ENCODE measurements at places on chromosomes 2 and 18. TPM values are rescaled to one million over a fixed set of nuclear protein-coding genes. Genes with fewer than 3 reads are reported as not detected.

The EVX2 gene
- polyA plus RNA-seq, result not detected

The GPR17 gene
- polyA plus RNA-seq, result not detected

The AQP4 gene
- not detected for polyA plus RNA-seq

The SOWAHC gene
- polyA plus RNA-seq, result 2.6 TPM

The PARD3B gene
- not detected for polyA plus RNA-seq

The RAMP1 gene
- polyA plus RNA-seq, result not detected

The SIGLEC15 gene
- 6.5 TPM for polyA plus RNA-seq

The PLEKHH2 gene
- not detected for polyA plus RNA-seq

The CKAP2L gene
- 0.24 TPM for polyA plus RNA-seq

The ANKRD39 gene
- 9.0 TPM for polyA plus RNA-seq

The ZC3H8 gene
- 6.9 TPM for polyA plus RNA-seq

The GCC2 gene
- 13.7 TPM for polyA plus RNA-seq

The AMER3 gene
- not detected for polyA plus RNA-seq

The SLC9A4 gene
- polyA plus RNA-seq, result not detected

The NDC80 gene
- polyA plus RNA-seq, result not detected

The FAP gene
- not detected for polyA plus RNA-seq

The STK36 gene
- 3.3 TPM for polyA plus RNA-seq

The MAB21L4 gene
- not detected for polyA plus RNA-seq

The SLC14A1 gene
- not detected for polyA plus RNA-seq

The GRHL1 gene
- polyA plus RNA-seq, result 0.08 TPM

The GBX2 gene
- polyA plus RNA-seq, result not detected

The DAW1 gene
- not detected for polyA plus RNA-seq

The PRR30 gene
- not detected for polyA plus RNA-seq

The STAM2 gene
- polyA plus RNA-seq, result 6.9 TPM

The PROM2 gene
- 0.34 TPM for polyA plus RNA-seq

The INHBB gene
- 0.08 TPM for polyA plus RNA-seq

The ZNF892 gene
- polyA plus RNA-seq, result 0.23 TPM

The PTPRM gene
- polyA plus RNA-seq, result 2.8 TPM

The LONRF2 gene
- not detected for polyA plus RNA-seq

The SOX11 gene
- polyA plus RNA-seq, result not detected

The ESPNL gene
- not detected for polyA plus RNA-seq

The NEMP2 gene
- 1.5 TPM for polyA plus RNA-seq

The HOXD13 gene
- not detected for polyA plus RNA-seq

The LOXHD1 gene
- 10.9 TPM for polyA plus RNA-seq

The ZNF396 gene
- polyA plus RNA-seq, result 0.36 TPM

The PRSS56 gene
- not detected for polyA plus RNA-seq

The PSD4 gene
- 18.2 TPM for polyA plus RNA-seq

The STAT4 gene
- 0.52 TPM for polyA plus RNA-seq

The DTNA gene
- 0.53 TPM for polyA plus RNA-seq

The POTEI gene
- not detected for polyA plus RNA-seq

The APCDD1 gene
- polyA plus RNA-seq, result 1.6 TPM

The OST4 gene
- 187 TPM for polyA plus RNA-seq

The DYNC2LI1 gene
- polyA plus RNA-seq, result 4.4 TPM

The TEKT4 gene
- polyA plus RNA-seq, result not detected

The LYG1 gene
- polyA plus RNA-seq, result 3.1 TPM

The ZNF512 gene
- polyA plus RNA-seq, result 6.7 TPM

The APLF gene
- polyA plus RNA-seq, result 1.8 TPM

The SERPINB4 gene
- polyA plus RNA-seq, result not detected

The CABLES1 gene
- polyA plus RNA-seq, result 0.09 TPM

The EGR4 gene
- polyA plus RNA-seq, result not detected

The UGT1A5 gene
- not detected for polyA plus RNA-seq

The DSC3 gene
- polyA plus RNA-seq, result not detected

The FTCDNL1 gene
- 4.1 TPM for polyA plus RNA-seq
